ENCODE measurements at places on chromosomes 5 and 9.

DNA sequence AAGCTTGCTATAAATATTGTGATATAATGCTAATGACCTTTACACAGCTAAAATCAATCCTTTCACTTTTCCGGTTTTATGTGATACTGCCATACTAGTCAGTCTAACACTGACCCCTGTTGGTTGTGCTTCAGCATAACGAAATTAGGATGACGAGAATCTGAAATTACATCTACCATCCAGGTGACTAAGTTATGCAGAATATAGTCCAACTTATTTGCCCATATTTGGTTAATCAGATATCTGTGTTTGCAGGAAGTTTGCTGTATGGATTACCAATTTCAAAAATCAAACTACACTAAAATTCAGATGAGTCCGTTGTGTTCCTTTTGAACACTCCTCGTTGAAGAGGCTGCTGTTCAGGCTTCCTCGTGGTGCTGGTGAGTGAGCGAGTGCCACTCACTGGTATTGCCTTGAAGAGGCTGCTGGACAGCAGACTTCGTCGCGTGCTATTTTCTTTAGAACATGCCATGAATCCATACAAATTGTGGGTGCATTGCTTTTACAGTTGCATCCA, 32.5 kb downstream of the TENT4A start:
- DNase-seq: no peak

- no peak for DNase-seq
These were observed 114.2 kb downstream of the ANXA1 start for GRCh38 chr9:73265876-73266275.

- DNase-seq: no peak
These were observed 200.3 kb downstream of the HSPA4 start for GRCh38 chr5:133252133-133252480.

GRCh38 chr9:89678396-89679015, 73.7 kb downstream of the GADD45G start:
- no peak for DNase-seq

DNA sequence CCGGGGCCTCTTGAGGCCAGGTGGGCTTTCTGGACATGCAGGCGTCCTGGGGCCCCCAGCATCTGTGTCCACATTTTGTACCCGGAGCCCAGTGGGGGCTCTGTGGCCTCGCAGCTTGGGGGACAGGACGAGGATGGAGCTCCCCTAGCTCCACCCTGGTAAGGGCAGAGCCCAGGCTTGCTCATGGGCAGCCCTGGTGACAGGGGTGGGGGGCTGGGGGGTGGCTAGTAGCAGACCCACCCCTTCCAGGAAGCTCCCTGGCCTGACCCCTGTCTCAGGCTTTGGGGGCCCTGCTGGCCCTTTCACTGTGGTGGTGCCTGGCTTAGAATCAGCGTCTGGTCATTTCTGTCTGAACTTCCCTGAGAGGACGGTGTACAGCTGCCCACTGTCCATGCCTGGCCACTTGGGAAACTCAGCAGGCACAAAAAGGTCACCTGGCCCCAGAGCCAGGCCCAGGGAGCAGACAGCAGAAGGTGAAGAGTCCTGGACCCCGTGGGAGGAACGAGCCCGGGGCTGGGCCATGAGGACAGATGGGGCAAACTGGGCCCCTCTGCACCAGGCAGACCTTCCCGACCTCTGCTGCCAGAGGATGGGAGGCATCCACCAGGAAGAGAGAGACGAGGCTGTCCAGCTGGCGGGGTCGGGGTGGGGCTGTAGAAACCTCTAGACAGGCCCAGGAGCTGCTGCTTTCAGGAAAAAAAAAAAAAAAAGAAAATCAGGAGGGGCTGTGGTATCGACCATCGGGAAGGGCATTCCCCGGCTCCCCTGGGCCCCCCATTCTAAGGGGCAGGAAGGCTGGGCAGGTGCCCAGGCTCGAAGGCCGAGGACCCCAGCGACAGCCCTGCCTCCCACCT, 52.8 kb downstream of the EXD3 start:
- DNase-seq: no peak

- no peak for DNase-seq
These were observed 124.8 kb upstream of the RAD23B start for GRCh38 chr9:107158321-107158720.

- peak; percentile 37 for DNase-seq
These were observed 890 bp downstream of the PIK3R1 start for GRCh38 chr5:68216245-68217046.

GRCh38 chr5:32383586-32383985, 61.0 kb downstream of the ZFR start:
- DNase-seq: no peak

- no peak for DNase-seq
These were observed 201.2 kb downstream of the MTRR start for GRCh38 chr5:8070138-8070537.

- no peak for DNase-seq
These were observed 15.3 kb upstream of the PIK3R1 start for GRCh38 chr5:68200288-68200687.

- no peak for DNase-seq
These were observed 498 bp downstream of the HAUS6 start for GRCh38 chr9:19102181-19102630.

DNA sequence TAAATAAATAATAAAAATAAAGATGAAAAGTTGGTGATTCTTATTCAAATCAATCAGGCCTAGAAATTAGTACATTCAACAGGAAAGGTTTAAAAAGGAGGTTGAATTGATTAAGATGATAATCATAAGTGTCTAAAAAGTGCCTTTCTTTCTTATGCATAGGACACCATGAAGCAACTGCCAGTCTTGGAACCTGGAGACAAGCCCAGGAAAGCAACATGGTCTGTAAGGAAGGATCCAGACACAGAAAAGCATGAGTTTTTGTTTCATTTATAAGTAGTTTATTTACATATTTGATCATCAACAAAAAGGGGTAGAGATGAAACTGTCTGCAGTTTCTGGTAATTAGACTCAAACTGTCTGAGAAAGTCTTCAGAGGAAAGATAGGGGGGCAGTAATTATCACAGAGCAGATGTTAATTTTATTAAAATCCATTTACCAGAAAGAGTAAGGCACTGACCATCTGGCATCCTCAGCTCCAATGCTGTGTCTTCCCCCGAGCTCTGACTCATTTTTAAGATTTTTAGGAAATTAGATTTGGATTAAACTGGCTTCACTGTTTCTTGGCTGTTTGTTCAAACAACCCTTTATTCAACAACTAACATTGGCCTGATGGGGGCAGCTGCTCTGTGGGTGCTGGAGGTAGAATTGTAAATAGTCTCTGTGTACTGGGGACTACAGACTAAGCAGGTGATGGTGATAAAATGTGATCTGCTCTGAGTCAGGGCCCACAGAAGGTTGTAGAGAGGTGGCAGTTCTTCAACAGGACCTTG, 2.7 kb downstream of the RABEPK start:
- no peak for DNase-seq

- DNase-seq: no peak
These were observed 60.7 kb downstream of the COL5A1 start for GRCh38 chr9:134702291-134702690.

DNA sequence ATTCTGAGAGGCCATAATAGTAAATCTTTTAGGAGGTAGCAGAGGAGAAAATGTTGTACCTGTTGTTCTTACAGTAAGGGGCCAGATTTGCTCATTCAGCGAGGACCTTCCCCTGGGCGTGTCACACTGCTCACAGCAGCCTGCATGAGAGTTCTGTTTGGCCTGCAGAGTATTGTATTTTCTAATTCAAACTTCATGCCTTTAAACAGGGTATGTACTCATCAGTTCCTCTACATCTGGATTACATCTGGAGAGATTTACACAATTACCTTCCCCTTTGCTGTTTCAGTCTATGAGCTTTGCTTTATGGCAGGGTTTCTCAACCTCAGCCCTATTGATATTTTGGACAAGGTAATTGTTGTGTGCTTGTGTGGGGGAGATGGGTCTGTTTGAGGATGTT, 170.9 kb upstream of the STK32A start:
- no peak for DNase-seq

DNA sequence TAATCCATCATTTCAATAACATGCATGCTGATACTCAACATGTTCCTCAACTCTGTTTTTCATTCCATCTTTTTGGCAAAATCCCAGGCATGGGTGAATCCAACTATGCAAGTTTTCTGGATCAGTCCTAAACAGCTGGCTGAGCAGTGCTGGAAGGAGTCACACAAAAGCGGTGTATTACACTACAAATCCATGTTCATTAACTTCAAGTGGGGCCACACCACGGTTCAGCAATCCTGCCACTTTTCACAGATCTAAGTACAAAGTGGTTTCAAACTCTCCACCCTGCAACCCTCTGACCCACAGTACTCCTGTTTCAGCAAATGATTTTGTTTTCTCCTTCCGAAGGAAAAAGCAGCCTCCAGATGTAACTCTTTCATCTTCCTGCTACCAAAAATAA, 222.5 kb downstream of the EPB41L4A start:
- no peak for DNase-seq

DNA sequence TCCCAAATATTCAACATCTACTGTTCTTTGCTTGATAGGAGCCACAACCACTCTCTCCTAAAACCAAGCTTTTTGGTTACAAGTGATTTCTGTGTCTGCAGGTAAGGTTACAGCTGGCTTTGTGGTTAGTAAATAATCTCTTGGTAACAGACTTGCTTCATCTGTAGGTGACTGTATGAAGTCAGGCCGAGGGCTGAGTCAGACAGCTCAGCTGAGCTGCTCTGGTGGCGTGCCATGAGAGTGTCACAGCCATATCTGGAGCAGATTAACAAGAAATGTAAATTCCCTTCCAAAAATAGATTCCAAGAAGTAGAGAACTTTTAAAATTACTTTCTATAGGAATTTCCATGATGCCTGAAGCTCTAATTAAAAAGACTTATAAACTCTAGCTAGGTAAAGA, 23.7 kb upstream of the TAS2R1 start:
- DNase-seq: no peak

DNA sequence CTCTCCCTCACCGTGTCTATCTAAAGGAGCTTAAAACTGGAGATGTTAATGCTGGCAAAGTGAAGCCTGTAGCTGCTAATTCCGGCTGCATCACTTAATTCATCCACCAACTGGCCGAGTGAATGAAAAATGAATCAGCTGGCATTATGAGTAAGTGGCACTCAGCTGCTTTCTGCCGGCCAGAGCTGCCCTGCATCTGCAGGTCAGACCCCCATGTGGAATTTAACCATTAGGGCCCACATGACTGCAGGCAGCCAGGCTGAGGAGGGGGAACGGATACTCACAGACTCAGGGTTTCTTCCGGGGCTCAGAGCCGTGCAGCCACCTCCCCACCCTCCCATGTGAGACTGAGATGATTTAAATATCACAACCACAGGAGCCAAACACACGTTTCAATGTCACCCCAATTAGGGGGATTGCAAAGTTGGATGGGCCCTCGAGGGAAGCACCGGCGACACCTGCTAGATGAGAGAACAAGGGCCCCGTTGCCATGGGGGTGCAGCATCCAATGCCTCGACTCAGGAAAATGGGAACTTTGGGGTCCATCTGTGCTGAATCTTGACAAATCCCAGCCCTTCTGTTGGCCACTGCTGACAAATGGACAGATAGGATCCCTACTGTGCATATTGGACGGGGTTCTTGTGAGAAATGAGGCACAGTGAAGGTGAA, 115.6 kb upstream of the ALDH1B1 start:
- no peak for DNase-seq

DNA sequence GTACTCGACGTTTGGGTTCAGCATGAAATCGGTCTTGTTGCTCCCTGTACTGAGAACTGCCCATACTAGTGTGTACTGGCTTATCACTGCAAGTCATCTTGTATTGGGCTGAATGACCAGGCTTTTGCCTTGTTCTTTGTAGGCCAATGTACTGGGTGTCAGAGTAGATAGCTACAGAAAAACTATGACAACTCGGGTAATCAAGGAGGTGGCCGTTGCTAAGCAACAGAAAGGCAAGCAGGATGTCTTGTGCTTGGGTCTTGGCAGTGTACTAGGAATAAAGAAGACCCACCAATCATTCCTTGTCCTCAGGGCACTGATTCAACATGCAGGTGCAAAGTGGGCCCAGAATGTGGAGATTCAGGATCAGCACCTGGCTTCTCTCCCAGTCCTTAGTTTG, 11.9 kb upstream of the SHISAL2B start:
- no peak for DNase-seq

DNA sequence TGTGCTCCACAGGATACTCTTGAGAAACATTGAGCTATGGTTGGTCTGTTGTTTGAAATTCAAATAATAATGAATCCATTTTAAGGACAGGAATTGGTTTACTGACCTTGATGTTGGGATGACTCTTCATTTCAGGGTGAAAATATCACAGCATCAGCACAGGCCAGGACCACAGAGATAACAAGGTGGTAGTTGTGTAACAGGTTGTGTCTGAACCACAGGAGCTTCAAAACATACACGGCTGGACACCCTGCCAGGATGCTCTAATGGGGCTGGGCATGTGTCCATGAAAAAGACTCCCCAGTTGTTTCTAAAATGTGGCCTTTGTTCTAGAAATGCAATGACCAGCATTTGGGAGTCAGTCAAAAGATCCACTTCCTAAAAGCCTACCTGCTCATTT, 69.8 kb downstream of the ACO1 start:
- no peak for DNase-seq

GRCh38 chr9:82108941-82109340, 120.4 kb downstream of the SPATA31D1 start:
- DNase-seq: no peak

- DNase-seq: no peak
These were observed 73.6 kb upstream of the RETREG1 start for GRCh38 chr5:16690243-16690852.

DNA sequence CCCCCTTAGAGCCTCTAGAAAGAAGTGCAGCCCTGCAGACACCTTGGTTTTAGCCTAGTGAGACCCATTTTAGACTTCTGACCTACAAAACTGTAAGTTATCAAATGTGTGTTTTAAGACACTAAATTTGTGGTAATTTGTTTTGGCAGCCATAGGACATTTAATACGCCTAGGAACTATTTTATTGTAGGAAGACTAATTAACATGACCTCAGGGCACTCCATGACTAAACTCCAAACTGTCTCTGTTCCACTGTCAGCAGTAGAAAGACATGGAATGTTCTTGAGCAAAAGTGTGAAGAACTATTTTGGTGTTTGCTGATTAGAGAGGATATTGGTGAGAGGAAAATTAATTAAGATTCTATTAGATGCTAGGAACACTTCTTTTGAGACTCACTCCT, 4.1 kb upstream of the APC start:
- no peak for DNase-seq

DNA sequence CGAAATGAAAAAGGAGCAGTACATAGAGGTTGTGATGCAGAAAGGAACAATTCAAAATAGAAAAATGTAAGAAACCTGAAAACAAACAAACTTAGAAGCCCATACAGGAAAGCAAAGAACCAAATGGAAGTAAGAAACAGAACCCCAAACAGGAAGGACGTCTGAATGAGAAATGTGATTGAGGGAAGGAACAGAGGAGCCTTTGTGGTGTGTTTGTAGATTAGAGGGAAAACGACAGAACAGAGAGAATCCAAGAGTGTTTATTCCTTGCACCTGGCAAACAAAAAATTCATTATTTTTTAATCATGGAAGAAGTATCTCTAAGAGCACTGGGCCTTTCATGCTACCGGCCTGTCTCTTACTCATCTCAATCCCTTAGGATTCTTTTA, 67.8 kb upstream of the ZSWIM6 start:
- no peak for DNase-seq

DNA sequence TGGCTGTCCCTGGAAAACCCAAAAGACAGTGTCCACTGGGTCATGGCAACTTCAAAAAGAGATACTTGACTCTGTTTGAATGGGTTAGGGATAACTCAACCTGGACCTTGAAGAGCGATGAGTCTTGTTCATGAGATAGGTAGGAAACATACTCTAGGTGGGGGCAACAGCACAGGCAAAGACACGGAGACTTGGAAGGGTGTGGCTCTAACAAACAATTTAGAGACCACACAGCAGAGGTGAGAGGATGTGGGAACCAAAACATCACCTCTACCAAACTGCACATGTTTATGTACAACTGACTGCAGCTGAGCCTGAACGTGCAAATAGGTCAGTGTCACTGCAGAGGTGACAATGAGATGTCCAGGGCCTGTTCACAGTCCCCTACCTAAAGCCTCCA, 247.7 kb upstream of the ADRA1B start:
- no peak for DNase-seq

All from stimulated activated effector memory CD8-positive, alpha-beta T cell treated with anti-CD3 and anti-CD28 coated beads, Interleukin-12 subunit alpha, Interleukin-12 subunit beta, amount 100 ng/mL, for 72 hours (primary cell).